Fibroblast of mammary gland (primary cell): ENCODE measurements at places on chromosomes 7 and 10.

GRCh38 chr7:30983042-30983913 lies 19.5 kb downstream of the GHRHR start:
- peak; percentile 80 for DNase-seq

- DNase-seq: no peak
Measured at GRCh38 chr7:77415476-77415822, 700 bp downstream of the GSAP start.

DNA sequence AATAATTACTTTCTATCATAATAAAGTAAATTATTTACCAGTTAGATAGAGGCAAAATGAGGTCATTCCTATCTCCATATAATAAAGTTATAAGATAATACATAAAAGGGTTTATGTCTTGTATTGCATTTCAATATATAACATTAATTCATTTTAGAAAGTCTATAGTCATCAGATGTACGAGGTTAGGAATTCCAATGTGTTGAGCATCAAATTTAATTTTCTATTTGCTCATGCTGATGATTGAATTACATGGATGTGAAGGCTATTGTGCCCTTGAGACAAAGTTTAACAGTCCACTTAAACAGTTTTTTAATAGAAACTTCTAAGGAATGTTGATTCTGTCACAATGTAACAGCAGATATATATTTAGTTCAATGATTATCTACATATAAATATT lies 678.3 kb upstream of the LRRN3 start:
- DNase-seq: no peak

DNA sequence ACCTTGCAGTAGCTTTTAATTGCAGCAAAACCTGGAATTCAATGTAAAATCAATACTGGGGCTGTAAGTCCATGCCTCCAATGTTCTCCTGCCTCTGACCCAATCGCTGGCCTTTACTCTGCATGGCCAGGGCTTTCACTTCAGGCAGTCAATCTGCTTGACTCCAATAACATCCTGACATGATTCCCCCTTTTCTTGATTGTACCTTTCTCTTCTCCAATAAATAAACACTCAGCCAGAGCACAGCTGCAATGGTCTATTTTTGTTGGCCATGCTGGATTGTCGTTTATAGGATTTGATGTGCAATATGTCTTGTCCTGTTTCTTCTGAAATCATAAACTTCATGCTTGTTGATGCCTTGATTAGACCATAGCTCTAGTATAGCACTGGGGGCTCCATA lies 97.8 kb upstream of the COL1A2 start:
- DNase-seq: peak; percentile 56

DNA sequence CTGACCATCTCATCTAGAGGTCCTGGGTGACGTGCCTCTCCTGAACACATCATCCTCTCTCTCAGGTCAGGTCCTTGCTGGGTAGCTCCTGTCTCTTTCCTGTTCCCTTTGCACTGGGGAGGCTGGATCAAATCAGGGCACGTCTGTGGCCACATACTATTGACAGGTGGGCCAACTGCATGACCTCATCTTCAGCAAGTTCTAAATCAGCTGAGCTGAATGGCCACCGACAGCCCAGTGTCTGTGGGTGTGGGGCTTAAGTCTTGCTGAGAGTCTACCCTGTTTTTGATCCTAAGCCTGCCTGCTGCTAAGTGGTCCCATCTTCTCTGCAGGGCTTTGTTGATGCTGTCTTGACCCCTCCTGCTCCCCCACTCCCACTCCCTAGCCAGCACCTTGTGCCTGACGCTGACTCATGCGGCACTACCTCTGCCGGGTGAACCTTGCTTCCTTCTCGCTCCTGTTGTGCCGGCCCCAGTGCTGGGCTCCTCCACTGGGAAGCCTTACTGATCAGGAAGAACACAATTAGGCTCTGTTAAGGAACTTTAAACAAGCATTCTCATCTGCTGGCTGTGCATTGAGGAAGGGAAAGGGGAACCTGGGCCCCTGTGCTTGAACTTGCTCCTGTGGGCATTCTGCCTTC lies 440.4 kb downstream of the PLXNA4 start:
- no peak for DNase-seq

GRCh38 chr10:62760401-62760800 lies 44.1 kb upstream of the ADO start:
- DNase-seq: no peak

- DNase-seq: peak; percentile 18
Measured at GRCh38 chr7:136133551-136133950, 156.4 kb upstream of the MTPN start.

DNA sequence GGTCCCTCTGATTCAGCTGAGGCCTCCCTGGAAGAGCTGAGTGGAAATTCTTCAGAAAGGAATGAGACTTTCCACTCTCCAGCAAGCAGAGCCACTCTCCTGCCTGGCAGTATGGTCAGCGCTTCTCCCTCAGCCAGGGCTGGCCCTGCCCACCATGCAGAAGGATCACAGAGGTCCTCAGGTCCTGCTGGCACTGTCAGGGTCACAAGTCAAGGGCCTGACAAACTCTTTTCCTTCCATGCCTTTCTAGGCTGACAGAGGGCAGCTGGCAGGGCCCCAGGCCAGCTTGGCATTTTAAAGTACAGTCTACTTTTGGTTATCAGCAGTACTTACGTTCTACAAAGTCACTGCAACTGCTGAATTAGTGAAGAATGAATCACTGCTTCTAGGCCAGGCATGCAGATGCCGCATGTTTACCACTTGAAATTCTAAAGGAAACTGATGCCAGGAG lies 119.3 kb upstream of the FRMD4A start:
- no peak for DNase-seq

- no peak for DNase-seq
Measured at GRCh38 chr7:11153694-11154093, 180.0 kb downstream of the PHF14 start.

GRCh38 chr7:107286751-107287621 lies 118.2 kb downstream of the HBP1 start:
- DNase-seq: peak; percentile 1

DNA sequence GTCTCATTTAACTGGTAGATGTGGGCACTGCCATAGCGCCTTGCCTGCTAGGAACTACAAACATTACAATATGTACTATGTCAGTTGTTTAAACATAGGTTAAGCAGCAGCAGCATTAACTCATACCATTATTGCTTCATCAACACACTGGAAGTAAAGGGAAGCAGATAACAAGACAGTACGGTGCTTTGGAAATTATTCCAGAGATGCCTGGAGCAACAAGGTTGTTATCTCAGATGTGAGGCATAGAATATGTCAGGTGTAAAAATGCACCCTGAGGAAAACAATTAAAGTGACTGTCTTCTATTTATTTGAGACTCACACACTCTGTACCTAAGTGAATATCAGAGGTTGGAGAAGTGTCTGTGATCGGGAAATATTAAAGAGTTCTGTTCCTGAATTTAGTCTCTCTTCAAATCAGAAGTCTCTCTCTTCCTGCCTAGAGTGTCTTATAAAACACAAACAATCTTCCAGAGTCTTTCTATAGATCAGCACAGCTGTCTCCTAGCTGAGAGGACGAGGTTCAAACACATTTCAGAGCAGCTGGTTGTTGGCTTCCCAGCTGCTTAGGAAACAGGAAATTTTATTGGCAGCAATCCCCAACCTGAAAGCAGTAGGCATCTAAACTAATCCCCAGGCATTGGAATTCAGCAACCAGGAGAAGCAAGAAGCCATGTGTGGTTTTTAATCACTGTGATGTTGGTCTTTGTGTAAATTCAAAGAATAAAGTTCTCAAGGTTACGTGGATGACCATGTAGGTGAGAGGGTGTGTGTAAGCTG lies 994.4 kb upstream of the LRRTM3 start:
- DNase-seq: no peak

- DNase-seq: no peak
Measured at GRCh38 chr7:158252081-158252836, 335.4 kb downstream of the PTPRN2 start.
